ENCODE measurements at places on chromosomes 5 and 9. TPM values are rescaled to one million over a fixed set of nuclear protein-coding genes. Genes with fewer than 3 reads are reported as not detected.

CRHBP gene
- total RNA-seq, result 3.2 TPM

OCLN gene
- 4.0 TPM for total RNA-seq

LCN1 gene
- total RNA-seq, result not detected

SLC6A18 gene
- not detected for total RNA-seq

GPR21 gene
- total RNA-seq, result 6.4 TPM

DNA sequence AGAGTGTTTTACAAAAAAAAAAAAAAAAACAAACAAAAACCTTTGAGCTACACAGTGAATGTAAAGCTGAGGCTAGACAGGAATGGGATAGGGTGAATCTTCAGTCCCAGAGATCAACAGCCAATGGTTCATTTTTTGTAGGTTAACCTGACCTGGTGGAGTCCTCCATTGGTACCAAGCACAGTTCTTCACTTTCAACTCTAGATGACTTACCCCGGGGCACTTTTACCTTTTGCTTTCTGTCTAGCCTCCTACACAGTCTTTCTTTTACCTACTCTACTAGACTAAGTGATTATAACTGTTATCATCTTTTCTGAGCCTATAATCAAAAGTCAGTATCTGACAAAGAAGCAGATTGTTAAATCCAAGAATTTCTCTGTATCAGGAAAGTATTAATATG, 50.9 kb downstream of the ANXA2R start:
- no peak overlapping the region for H3K27ac ChIP-seq
- peaks cover 5% of the 10 kb centered on the region for H3K27me3 ChIP-seq
- no peak for DNase-seq
- H3K4me1 ChIP-seq, result no peaks in the 10 kb centered on the region

DNA sequence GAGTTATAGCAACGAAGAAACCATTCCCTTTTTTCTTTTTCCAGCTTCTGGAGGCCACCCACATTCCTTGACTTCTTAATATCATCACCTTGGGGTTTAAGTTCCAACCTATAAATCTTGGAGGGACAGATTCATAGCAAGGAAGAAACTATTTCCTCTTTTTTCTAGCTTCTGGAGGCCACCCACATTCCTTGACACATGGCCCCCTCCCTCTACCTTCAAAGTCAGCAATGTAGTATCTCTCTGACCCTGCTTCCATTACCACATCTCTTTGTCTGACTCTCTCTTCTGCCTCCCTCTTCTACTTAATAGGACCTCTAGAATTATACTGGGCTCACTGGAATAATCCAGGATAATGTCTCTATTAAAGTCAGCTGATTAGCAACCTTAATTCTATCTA, 34.7 kb upstream of the SHISAL2B start:
- H3K27ac ChIP-seq, result no peak overlapping the region
- no peak for DNase-seq
- no peaks in the 10 kb centered on the region for H3K4me1 ChIP-seq
- no peak overlapping the region for H3K4me3 ChIP-seq

DNA sequence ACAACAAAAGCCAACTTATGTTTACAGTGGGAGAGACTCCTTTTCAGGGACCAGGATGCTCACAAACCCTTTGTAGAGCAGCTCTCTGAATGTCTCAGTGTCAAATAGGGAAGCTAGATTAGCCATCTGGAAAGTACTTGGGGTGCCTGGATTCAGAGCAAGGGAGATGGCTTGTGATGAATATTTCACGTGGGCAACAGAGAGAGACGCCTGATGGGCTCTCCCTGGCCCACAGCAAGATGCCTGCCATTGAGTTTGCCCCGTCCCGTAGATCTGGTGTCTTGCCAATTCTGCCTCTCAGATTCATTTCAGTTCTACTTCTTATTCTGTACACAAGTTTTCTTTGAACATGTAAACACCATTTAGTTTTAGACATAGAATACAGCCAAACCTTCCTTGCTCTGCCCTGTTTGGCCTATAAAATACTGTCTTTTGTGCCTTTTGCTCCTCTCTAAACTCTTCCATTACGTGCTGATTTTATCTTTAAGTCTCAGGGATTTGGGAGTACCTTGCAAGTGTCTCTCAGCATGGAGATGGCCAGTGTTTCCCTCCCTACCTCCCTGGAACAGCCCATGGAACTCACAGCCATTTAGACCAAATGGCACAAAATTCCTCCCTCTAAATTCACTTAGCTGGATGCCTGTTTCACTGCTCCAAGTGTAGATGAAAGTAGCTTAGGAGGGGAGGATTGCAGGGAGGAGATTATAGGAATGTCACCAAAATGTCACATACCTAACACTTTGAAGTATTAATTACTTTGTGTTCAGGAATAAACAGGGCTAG, 234.3 kb downstream of the SAXO1 start:
- no peaks in the 10 kb centered on the region for H3K4me1 ChIP-seq
- no peak overlapping the region for H3K4me3 ChIP-seq
- H3K27me3 ChIP-seq, result no peaks in the 10 kb centered on the region
- H3K27ac ChIP-seq, result no peak overlapping the region
- DNase-seq, result no peak
- no peaks in the 10 kb centered on the region for H3K36me3 ChIP-seq

GRCh38 chr5:598564-598890, 13.6 kb upstream of the CEP72 start:
- H3K27ac ChIP-seq, result no peak overlapping the region
- H3K36me3 ChIP-seq, result no peaks in the 10 kb centered on the region
- DNase-seq, result no peak
- no peaks in the 10 kb centered on the region for H3K4me1 ChIP-seq

- no peak for DNase-seq
- no peaks in the 10 kb centered on the region for H3K4me1 ChIP-seq
- no peaks in the 10 kb centered on the region for H3K36me3 ChIP-seq
- H3K27ac ChIP-seq, result no peak overlapping the region
- no peaks in the 10 kb centered on the region for H3K27me3 ChIP-seq
Observed at GRCh38 chr5:73999297-73999696, 373.3 kb downstream of the ARHGEF28 start.

DNA sequence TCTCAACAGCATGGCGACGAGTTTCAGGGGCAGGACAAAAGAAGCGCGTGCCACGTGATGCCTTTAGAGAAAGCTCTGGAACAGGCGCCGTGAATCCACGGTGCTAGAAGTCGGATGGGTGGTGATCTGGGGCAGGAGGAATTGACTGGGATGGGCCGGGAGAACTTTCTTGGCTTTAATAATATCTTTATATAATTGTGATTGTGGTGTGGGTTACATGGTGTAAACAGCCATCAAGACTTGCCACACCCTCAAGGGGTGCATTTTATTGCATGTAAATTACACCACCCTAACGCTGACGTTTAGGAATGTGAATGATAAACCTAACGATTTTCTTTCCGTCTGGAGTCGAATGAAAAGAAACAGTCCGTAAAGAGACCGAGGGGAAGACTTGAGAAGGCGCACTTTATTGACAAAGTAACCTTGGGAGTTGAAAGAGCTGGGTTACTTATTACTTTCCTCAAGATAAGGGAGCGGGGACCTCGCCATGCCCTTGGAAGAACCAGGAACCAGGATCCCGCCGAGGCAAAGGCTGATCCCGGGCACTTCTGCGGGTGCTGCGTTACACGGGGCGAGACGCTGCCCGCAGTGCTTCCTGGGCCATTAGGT, 8.5 kb downstream of the NRARP start:
- no peak overlapping the region for H3K4me3 ChIP-seq
- no peaks in the 10 kb centered on the region for H3K27me3 ChIP-seq
- H3K36me3 ChIP-seq, result no peaks in the 10 kb centered on the region
- no peak overlapping the region for H3K27ac ChIP-seq
- DNase-seq, result no peak
- H3K4me1 ChIP-seq, result peaks cover 5% of the 10 kb centered on the region

- no peak for DNase-seq
- peaks cover 11% of the 10 kb centered on the region for H3K36me3 ChIP-seq
- no peaks in the 10 kb centered on the region for H3K4me1 ChIP-seq
- H3K4me3 ChIP-seq, result no peak overlapping the region
- H3K27ac ChIP-seq, result no peak overlapping the region
Observed at GRCh38 chr9:97623946-97624345, 9.2 kb downstream of the TSTD2 start.

DNA sequence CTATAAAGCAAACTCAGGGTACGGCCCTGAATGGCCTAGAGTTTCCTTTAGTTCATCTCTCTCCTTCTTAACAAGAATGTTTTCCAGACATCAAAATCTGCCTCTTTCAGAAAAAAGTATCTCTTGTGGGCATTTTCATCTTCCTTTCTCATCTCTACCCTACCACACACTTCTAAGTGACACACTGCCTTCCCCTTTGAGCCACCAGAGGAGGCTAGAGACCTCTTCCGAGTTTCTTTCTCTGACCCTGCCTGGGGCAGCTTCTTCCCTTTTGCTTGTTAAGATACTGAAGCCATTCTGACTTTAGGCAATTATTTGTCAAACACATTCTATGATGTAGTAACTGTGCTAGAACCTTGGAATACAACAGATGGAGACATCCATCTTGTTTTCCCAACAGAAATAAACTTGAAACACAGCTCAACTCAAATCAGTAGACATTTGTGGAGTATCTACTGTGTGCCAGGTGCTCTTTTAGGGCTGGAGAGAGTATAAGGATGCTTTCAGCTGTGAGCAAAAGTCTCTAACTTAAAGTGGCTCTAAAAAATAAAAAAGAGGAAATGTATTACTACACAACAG, 8.6 kb upstream of the SV2C start:
- no peaks in the 10 kb centered on the region for H3K36me3 ChIP-seq
- DNase-seq, result no peak
- no peaks in the 10 kb centered on the region for H3K4me1 ChIP-seq
- no peak overlapping the region for H3K4me3 ChIP-seq
